ENCODE measurements at places on chromosomes 2 and 18.

- no peak for DNase-seq
Measured at GRCh38 chr2:238999291-238999741, 151.4 kb downstream of the TWIST2 start.

- DNase-seq, result no peak
Measured at GRCh38 chr2:162473296-162473695, 129.4 kb downstream of the GCA start.

GRCh38 chr2:13128139-13128538, 411.4 kb downstream of the TRIB2 start:
- DNase-seq, result no peak

GRCh38 chr2:40106061-40106460, 327.0 kb upstream of the THUMPD2 start:
- DNase-seq, result peak; percentile 51

DNA sequence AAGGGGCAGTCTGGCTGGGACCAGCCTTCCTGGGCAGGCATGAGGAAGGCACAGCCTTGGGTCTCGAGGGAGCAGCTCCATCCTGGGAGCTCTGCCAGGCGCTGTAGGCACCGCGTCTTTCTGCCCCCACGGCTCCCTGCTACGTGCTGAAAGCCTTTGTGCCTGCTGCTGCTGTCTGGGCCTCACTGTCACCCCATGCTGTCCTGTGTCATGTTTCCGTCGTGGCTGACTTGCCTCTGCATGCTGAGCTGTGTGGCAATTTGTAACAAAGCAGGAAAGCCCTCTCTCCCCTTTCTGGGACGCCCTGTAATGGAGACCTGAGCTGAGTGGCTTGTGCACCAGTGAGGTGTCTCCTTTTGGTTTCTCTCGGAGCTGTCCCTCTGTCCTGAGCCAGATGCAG, 152.5 kb downstream of the TSN start:
- DNase-seq, result no peak

GRCh38 chr18:79006106-79006795, 26.6 kb downstream of the SALL3 start:
- no peak for DNase-seq

- DNase-seq, result no peak
Measured at GRCh38 chr2:229860334-229860733, 61.5 kb downstream of the TRIP12 start.

GRCh38 chr2:117760916-117761315, 53.6 kb upstream of the DDX18 start:
- DNase-seq, result peak; percentile 24

DNA sequence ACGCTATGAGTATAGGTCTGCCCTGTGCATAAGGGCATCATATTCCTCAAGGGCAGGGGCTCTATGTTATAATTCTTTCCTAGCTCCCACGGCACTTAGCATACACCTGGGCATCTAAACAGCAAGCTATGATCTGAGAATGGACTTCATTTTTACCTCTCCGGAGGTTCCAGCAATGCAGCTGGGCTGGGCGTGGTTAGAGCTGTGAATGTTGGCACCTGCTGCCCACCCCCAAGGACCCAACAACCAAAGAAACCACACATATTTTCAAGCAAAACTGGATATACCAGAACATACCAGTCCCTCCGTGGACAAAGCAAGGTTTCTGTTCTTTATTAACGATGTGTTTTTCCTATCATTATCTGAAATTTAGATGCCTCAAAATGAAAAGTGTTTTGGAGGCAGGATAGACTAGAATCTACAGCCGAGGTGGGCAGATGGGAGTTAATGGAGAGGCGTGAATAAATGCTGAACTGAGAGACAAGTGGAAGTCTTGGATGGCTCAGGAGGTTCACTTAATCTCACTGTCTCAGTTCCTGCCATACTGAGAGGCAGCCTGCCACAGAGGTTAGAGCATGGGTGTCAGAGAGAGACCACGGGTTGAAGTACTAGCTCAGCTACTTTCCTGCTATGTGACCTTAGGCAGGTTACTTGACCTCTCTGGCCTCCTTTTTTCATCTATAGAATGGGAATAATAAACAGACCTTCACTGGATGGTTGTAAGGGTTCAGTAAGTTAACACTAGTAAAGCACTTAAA, 186.6 kb upstream of the SMAD2 start:
- DNase-seq, result no peak

DNA sequence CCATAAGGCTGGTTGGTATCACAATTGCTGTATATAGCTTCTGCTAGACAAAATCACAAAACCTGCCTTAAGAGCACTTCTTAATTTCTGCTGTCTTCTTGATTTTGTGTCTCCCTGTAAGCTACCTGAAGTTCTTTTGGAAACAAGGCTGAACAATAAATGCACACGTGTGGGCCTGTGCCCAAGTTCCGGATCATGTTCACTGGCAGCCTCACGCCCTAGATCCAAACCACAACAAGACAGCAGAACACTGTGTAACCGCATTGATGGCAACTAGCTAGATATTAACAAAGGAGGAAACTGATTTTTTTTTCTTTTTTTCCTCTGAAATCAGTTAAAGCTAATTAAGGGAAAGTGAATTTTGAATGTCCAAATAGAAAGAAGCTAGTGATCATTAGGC, 81.5 kb upstream of the LYPD6B start:
- no peak for DNase-seq

DNA sequence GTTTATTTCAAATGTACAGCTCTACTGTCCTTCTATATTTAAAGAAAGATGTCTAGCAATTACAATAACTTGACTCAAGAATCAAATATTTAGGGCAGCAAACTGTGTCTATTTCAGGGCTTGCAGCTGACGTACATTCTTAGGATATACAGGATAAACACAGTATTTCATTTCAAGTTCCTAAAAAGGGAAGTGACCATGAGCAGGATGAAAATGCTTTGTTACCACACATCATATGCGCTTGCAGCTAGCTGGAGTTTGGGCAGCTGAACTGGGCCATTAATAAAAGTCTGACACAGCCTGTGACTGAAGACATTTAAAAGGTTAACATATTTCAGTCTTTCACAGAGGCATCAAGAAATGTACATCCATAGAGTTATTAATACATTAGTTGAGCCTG, 264.6 kb upstream of the TRIB2 start:
- peak; percentile 51 for DNase-seq

DNA sequence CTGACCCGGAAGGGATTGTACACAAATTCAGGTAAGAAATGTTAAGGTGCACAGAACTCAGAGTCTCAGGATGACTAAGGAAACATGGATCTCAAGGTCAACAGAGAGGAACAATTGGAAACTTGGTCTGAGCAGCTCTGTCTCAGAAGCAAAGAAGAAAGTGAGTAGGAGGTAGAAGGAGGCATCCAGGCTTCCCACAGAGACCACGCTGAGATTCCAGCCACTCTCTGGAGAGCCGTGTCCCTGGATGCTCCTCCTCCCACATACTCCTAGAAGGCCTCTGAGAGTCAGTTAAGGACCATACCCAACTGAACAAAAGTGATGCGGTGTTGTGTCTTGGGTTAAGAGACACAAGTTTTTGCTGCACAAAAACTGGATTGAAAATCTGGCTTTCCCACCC, 8.6 kb upstream of the PLB1 start:
- DNase-seq, result no peak
